ENCODE measurements at places on chromosomes 7 and 10. TPM values are rescaled to one million over a fixed set of nuclear protein-coding genes. Genes with fewer than 3 reads are reported as not detected.
A peak's percentile ranks its signal among the peaks of the same experiment; 100 is the strongest.

ANKRD16 gene
- 3.2 TPM for polyA plus RNA-seq

EPO gene
- polyA plus RNA-seq: not detected

RAB19 gene
- polyA plus RNA-seq: 3.1 TPM

MEOX2 gene
- not detected for polyA plus RNA-seq

FAM13C gene
- polyA plus RNA-seq: not detected

GNG11 gene
- 1.5 TPM for polyA plus RNA-seq

FFAR4 gene
- polyA plus RNA-seq: not detected

CTAGE15 gene
- polyA plus RNA-seq: not detected

GARIN1A gene
- not detected for polyA plus RNA-seq

FAM25C gene
- polyA plus RNA-seq: not detected

CASP7 gene
- 27.1 TPM for polyA plus RNA-seq

MNX1 gene
- not detected for polyA plus RNA-seq

OPALIN gene
- not detected for polyA plus RNA-seq

DNA sequence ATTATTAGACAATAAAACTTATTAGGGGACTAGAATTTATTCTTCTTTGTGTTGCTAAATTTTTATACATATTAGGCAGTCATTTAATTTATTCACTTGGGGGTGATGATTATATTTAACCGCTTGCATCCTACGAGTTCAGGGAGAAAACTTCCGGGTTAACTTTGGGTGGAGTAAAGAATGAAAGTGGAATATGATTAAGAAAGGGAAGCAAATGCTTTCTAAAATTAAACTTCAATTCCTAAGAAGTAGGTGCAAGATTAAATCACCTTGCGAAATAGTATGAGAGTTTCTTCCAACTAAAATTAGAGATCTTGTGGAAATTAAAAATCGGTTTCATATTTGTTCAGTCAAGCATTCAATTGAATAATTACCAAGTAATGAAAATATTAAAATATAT is 33.5 kb downstream of the MRC1 start:
- DNase-seq: no peak

DNA sequence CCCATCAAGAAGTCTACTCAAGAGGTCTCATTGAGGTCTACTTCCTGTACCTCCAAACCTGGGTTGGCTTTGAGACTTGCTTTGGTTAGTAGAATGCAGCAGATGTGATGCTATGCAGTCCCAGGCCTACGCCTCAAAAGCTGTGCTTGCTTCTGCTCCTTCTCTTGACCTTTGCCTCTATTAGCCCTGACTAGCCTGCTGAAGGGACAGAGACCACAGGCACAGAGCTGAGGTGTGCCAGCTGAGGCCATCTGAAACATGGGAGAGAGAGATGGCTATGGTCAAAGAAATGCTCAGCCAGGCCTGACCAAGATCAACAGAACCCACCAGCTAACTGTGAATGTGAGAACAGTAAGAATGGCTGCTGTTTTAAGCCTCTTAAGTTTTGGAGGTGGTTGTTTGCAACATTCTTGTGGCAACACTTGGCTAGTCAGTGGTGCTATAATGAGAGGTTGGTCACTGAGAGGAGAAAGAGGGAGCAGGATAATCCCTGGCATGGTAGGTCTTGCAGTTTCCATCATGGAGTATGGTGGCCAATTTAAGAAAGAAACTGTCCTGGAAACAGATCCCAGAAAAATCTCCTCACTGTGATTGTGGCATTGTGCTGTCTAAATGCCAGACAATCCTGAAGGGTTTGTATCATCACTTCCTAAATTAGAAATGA is 176.1 kb upstream of the PHYHIPL start:
- DNase-seq: no peak

- no peak for DNase-seq
Measured at GRCh38 chr10:28652106-28652505, 25.2 kb upstream of the BAMBI start.

DNA sequence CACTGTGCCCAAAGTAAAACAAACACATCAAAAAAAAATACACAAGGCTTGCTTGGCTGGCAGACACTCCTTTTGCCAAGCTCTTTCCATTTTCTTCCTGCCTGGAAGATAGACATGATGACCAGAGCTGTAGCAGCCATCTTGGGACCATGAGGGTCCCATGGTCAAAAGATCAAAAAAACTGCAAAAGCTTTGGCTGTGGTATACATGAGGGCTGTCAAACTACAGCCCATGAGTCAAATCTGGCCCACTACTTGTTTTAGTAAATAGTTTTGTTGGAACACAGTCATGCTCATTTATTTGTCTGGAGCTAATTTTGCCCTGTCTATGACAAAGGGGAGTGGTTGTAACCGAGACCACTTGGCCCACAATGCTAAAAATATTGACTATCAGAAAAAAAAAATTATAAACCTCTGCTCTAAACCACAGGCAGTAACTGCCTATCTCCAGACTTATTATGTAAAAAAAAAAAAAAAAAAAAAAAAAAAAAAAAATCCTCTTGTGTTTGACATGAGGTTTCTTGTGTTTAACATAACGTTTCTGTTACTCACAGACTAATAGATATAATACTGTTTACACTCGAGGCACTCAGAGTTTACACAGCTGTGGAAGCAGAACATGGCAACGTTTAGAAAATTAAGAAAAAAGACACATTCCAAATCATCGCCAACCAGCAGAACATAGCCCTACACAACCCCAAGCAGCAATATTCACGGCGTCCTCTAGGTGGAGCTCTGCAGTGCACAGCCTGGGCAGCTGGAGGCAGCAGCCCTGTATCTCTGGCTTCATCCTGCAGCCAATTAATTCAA is 36.9 kb downstream of the ASB13 start:
- peak; percentile 62 for DNase-seq

GRCh38 chr7:127251036-127251464 is 1.7 kb downstream of the GRM8 start:
- no peak for DNase-seq

- DNase-seq: no peak
Measured at GRCh38 chr7:51118628-51119027, 198.0 kb downstream of the COBL start.

DNA sequence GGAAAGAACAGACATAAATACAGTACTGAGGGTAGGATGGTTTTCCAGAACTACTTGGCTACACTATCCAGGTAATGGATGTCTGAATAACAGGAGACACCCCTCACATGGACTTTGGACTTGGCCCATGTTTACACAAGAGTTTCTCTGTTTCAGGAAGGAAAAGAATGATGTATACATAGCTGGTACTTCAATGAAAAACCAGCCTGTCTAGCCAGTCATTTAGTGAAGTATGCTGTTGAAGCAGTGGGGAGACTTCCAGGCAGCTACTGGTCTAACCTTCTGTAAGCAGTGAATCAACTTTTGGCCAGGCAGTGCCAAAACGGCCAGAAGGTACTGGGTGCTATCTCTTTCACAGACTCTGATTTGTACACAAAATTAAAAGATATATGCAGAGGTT is 135.0 kb downstream of the MBL2 start:
- DNase-seq: no peak

- DNase-seq: no peak
Measured at GRCh38 chr7:76193466-76193865, 8.2 kb upstream of the SRRM3 start.

GRCh38 chr7:150910996-150911422 is 58.7 kb downstream of the AOC1 start:
- DNase-seq: no peak

DNA sequence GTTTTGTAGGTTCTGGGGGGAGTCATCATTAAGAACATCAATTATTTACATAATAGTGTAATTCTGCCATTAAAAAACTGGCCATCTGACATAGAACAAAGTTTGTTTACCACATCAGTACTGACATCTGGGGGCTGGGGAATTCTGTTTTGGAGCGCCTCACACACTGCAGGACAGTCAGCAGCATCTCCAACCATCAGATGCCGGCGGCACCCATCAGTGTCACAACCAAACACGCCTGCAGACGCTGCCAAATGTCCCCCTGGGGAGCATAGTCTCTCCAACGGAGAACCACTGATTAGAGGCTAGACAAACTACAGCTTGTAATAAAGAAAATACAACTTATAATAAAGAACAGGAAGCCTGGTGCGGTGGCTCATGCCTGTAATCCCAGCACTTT is 26.0 kb downstream of the GNA12 start:
- no peak for DNase-seq

DNA sequence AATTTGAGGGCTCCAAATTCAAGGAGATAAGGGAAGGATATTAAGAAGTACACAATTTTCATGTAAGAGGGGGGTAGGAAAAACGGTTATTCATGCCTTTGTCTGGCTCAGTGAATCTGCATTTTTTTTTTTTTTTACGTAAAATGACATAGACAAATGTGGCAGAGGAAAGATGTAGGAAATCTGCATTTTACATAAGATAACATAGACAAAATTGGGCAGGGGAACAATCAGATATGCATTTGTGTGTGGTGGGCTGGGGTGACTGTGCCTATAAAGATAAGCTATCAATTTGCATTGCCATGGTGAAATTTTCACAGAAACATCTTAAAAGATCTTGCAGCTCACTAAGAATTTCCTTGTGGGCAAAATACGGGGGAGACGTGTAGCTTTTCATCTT is 92.7 kb upstream of the GPR141 start:
- no peak for DNase-seq

DNA sequence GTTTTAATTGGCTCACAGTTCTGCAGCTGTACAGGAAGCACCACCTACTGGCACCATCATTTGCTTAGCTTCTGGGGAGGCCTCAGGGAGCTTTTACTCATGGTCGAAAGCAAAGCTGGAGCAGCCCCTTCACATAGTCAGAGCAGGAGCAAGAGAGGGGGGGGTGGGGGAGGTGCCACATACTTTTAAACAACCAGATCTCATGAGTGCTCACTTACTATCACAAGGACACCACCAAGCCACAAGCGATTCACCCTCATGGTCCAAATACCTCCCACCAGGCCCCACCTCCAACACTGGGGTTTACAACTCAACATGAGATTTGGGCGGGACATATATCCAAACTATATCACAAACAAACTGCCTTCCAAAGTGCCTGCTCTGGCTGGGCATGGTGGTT is 31.7 kb upstream of the SLC18A3 start:
- DNase-seq: no peak

DNA sequence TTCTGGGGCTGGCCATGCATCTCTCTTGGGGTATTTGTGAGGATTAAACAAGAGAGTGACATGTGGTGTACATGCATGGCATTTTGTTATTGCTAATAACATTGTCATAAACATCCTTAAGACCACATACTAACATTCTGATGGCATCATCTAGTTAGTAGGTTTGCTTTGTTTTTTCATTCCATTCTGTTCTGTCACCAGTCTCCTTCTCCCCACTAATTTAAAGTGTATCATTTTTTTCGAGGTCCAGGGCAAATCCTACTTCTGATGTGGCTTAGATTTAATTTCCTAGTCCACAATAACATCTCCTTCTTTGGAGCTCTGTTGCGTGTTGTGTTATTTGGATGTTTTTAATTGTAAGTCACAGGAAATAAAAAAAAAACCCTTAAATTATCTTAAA is 248.1 kb downstream of the LRMDA start:
- no peak for DNase-seq

- no peak for DNase-seq
Measured at GRCh38 chr10:22515009-22515408, 169.7 kb downstream of the SPAG6 start.

DNA sequence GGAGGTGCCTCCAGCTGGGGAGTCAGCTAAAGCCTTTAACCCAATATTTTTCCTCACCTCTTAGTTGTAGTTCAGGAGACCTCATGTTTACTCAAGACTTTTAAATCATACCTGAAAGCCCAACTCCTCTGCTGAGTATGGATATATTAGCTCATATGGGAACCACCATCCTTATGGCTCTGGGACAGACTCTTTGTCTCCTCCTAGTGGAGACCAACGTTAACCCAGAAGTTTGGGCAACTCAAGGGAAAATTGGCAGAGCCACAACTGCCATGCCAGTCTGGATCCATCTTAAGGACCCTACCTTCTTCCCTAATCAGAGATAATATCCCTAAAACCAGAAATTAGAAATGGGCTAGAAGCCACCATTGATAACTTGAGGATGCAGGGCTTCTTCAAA is 80.8 kb downstream of the TMEM106B start:
- no peak for DNase-seq

- peak; percentile 52 for DNase-seq
Measured at GRCh38 chr10:30002426-30003266, 56.7 kb downstream of the JCAD start.

DNA sequence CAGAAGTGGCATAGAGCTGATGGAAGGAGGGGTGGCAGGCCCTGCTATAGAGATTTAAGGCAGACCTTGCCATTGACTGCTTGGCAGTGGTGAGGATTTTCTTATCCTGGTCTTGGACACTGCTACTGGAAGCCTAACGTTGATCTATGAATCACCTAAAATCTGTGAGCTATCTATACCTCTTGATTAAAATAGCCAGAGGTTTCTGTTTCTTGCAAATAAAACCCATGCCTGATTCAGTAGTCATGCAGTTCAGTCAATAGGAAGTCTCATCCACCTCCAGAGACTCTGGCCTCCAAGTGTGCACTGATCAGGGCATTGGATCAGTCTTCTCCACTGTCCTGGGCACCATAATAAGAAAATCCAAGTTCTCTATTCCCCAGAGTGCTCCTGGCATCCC is 286.5 kb downstream of the PTEN start:
- no peak for DNase-seq

DNA sequence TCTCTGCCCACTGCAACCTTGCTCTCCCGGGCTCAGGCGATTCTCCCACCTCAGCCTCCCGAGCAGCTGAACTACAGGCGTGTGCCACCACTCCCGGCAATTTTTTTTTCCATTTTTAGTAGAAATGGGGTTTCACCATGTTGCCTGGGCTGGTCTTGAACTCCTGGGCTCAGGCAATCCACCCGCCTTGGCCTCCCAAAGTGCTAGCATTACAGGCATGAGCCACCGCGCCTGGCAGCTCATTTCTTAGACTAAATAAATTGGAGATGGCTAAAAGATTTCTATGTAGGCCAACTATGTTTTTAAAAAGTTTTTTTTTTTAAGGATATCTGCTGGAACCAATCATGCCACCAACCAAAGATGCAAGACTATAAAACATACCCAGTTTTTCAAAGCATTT is 67.8 kb downstream of the TRUB1 start:
- no peak for DNase-seq

- DNase-seq: no peak
Measured at GRCh38 chr10:79051766-79052165, 17.0 kb upstream of the ZMIZ1 start.

GRCh38 chr10:93080350-93081046 is 6.8 kb downstream of the CYP26A1 start:
- peak; percentile 19 for DNase-seq

- no peak for DNase-seq
Measured at GRCh38 chr10:4676566-4676965, 149.4 kb upstream of the AKR1E2 start.

Data from immature natural killer cell (primary cell).